Left ventricle myocardium inferior (tissue), 1 donor: ENCODE measurements at places on chromosomes 11 and 22. TPM values are rescaled to one million over a fixed set of nuclear protein-coding genes. Genes with fewer than 3 reads are reported as not detected.

DNA sequence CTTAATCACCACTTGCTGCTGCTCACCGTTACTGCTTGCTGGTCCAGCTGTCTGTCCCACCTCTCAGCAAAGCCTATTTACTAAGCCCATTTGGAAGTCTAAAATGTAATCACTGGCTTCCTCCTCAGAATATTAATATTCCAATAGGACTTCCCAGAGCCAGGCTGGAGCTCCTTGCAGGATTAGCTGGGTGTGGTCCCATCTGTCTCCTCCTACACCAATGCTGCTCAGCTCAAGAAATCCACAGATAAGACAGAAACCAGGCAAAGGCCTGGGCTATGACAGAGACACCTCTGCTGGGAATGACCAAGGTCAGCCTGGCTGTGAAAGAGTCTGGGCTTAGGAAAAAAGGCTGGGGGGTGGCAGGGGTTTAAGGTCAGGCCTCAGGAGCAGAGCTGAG lies 317.8 kb downstream of the BUD13 start:
- H3K4me3 ChIP-seq: no peak overlapping the region
- no peaks in the 10 kb centered on the region for H3K4me1 ChIP-seq
- H3K27me3 ChIP-seq: peaks cover 28% of the 10 kb centered on the region

The CCDC82 gene
- 15.9 TPM for total RNA-seq

DNA sequence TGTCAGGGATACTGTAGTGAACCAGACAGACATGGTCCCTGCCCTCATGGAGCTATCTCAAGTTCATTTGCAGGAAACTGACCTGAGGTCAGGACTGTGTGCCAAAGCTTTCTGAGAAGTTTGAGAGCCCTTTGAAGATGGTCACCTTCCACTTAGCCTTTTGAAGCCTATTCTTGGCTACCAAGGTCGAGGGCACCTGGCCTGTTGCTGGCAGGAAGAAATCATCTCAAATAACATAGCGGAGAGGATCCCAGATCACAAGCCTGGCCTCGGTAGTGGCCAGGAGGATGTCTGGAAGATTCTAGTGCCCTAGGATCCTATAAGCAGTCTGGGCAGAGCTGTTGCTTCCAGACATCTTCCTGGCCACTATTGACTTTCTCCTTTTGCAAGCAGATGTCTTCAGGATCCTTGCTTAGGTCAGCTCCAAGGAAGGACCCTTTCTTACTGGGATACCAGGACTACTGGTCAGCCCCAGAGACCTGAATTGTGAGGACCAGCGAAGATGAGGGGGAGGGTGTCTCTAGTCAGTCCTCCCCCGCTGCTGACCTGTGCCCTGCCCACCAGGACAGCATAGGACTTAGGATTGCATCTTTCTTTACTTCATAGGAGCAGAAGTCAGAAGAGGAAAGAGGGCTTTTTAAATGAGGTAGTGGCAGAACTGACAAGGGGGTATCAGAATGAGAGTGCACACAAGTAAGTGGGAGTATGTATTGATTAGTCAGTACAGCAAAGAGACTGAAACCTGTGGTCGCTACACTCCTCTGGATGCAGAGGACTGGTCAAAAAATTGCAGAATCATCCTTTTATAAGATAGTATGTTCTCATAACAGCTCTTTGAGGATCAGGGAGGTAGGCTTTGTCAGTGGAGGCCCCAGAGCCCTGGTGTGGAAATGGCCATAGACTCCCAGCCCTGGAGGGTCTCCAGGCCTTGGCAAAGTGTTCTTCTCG lies 94.8 kb downstream of the TEAD1 start:
- peaks cover 93% of the 10 kb centered on the region for H3K4me1 ChIP-seq
- H3K36me3 ChIP-seq: peaks cover 12% of the 10 kb centered on the region
- no peaks in the 10 kb centered on the region for H3K27me3 ChIP-seq
- no peak overlapping the region for H3K27ac ChIP-seq

DNA sequence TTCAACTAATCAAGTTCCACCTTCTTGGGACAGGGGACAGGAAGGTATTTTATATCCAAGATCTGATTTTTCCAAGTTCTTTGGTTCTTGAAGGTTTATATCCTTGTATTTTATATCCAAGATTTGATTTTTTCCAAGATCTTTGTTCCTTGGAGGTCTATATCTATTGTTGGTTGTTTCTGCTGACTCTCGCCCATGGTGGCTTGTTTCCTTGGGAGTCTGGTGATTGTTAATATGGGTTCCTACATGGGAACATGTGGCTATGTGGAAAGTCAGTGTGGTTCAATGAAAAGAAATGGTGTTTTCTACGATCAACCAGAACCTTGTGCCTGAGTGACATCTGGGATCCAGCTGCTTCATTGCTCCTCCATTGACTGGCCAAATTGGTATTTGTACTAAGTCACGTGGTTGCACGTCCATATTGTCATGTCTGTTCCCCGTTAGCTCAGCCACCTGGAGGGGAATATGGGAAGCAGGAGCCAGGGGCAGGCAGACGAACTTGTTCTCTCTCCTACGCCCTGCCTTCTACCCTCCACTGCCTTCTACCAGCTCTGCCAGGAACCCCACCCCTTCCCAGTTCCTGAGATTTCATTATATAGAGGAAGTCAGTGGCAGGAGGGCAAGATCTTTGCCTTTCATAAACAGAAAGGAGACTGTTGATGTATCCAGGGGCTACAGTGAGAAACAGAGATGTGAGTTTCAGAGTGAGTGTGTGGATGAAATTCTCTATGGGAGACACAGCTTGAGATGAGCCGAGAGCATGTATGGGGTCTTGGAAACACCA lies 11.1 kb upstream of the CSF2RB start:
- DNase-seq: no peak
- H3K4me1 ChIP-seq: no peaks in the 10 kb centered on the region
- no peaks in the 10 kb centered on the region for H3K36me3 ChIP-seq
- H3K4me3 ChIP-seq: no peak overlapping the region

The FOLR2 gene
- total RNA-seq: 20.9 TPM

DNA sequence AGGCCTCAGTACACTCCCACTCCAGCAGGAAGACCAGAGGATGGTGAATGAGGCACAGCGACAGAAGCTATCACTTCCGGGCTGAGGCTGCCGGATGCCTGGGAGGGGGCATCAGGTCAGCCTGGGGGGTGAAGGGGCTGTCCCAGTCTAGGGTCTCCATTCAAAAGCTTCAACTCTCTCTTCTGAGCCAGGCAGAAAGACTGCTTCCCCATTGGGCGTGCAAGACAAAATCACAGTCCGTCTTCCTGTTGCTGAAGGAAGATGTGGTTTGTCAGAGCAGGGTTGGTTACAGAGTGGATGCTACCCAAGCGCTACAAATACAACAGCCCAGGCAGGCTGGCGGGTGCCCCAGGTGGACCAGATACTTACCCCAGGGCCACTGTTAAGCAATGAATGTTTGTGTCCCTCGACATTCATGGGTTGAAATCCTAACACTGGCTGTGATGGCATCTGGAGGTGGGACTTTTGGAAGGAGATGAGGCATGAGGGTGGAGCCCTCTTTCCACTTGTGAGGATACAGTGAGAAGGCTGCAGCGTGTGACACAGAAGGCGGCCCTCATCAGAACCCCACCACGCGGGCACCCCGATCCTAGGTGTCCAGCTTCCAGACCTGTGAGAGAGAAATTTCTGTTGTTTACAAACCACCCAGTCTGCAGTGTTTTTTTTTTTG lies 12.0 kb downstream of the UPK3A start:
- no peaks in the 10 kb centered on the region for H3K4me1 ChIP-seq
- H3K27ac ChIP-seq: no peak overlapping the region
- no peak for DNase-seq
- no peaks in the 10 kb centered on the region for H3K27me3 ChIP-seq

The CARNS1 gene
- 14.5 TPM for total RNA-seq

- H3K36me3 ChIP-seq: no peaks in the 10 kb centered on the region
- H3K27ac ChIP-seq: no peak overlapping the region
- no peak overlapping the region for H3K4me3 ChIP-seq
Observed at GRCh38 chr11:61895046-61895717, 3.8 kb upstream of the FADS3 start.

DNA sequence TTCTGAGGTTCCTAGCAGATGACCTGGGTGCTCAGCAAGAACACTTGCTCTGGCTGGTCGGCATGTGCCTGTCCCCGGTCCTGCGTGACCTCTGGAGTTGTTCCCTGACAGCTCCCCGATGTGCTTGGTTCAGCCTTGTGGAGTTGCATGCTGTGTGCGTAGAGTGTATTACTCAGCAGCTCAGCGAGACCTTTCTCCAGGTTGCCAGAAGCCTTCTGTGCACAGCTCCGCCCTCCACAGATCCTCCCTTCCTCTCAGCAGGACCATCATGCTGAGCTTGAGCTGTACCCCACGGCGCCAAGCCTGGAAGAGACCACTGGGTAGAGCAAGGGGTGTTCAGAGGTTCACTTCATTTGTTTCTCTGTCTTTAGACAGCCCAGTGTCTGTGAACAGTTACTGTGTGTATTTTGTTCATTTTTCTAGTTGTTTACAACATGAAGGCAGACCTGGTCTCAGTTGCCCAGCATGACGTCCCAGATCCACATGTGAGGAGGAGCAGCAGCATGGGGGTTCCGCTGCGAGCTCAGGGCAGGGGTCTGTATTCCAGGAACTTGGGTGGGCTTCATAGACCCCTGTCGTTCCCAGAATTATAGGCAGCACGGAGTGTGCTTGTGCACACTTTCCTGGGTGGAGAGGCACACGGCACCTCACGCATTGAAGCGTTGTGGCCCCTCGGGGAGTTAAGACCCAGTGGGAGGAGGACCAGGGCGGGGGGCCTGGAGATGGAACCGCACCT lies 148.6 kb downstream of the IGLL1 start:
- DNase-seq: no peak
- no peak overlapping the region for H3K27ac ChIP-seq
- H3K36me3 ChIP-seq: no peaks in the 10 kb centered on the region
- peaks cover 5% of the 10 kb centered on the region for H3K4me1 ChIP-seq
- H3K27me3 ChIP-seq: peaks cover 35% of the 10 kb centered on the region

DNA sequence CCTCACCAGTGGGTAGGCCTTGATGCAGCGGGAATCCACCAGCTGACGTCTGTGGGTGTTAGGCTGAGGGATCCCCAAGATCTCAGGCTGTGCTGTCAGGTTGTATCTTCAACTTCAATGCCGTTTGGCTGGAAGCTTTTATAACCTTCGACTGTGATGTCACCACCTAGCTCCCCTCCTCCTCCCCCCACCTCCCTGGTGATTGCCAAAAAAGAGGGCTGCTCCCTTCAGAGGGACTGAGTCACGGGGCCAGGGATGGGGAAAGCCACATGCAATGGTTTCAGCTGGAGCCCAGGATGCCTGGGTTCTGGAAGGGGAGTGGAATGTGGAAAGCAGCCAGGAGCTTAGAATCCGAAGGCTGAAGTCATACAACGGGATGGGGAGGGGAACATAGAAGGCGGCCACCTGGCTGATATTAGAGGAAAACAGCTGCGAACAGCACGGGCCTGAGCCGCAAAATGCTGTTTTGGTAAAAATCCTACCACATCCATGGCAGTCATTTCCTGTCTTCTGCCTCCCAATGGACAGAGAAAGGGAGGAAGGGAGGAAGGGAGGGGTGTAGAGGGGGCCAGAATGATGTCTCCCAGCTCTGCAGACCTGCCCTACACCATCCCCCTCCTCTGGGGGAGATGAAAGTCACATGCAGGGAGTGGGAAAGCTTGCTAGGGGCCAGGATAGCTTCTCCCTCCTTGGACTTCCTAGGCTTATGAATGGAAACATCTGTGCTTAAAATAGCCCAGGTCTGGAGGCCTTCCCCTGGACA lies at the start of gene LRRN4CL:
Gene LRRN4CL (minus strand): TSS at position 110 of the 763 bp plus-strand sequence. CDS start 1,022 bp downstream, outside the sequence.
- H3K4me3 ChIP-seq: peak within 1 kb of the TSS; percentile 61
- peak within 1 kb of the TSS; percentile 79 for H3K27ac ChIP-seq
- peaks cover 6% of the 10 kb centered on the region for H3K27me3 ChIP-seq
- peaks cover 30% of the 10 kb centered on the region for H3K36me3 ChIP-seq
- H3K4me1 ChIP-seq: peaks cover 36% of the 10 kb centered on the region

- H3K27ac ChIP-seq: no peak overlapping the region
- H3K4me3 ChIP-seq: no peak overlapping the region
- H3K4me1 ChIP-seq: peaks cover 31% of the 10 kb centered on the region
- DNase-seq: no peak
Observed at GRCh38 chr11:95891423-95892170, 32.3 kb downstream of the MTMR2 start.

- peaks cover 97% of the 10 kb centered on the region for H3K4me1 ChIP-seq
- H3K36me3 ChIP-seq: no peaks in the 10 kb centered on the region
- peak overlapping the region; percentile 58 for H3K4me3 ChIP-seq
- H3K27ac ChIP-seq: peak overlapping the region; percentile 95
Observed at GRCh38 chr22:17921871-17922821, 102.2 kb downstream of the MICAL3 start.

The MS4A18 gene
- total RNA-seq: not detected

GRCh38 chr22:37193629-37194191 lies 5.7 kb upstream of the C1QTNF6 start:
- H3K4me1 ChIP-seq: peaks cover 55% of the 10 kb centered on the region
- H3K4me3 ChIP-seq: no peak overlapping the region

The MYO18B gene
- total RNA-seq: 163 TPM

The MICAL3 gene
- 92.5 TPM for total RNA-seq

DNA sequence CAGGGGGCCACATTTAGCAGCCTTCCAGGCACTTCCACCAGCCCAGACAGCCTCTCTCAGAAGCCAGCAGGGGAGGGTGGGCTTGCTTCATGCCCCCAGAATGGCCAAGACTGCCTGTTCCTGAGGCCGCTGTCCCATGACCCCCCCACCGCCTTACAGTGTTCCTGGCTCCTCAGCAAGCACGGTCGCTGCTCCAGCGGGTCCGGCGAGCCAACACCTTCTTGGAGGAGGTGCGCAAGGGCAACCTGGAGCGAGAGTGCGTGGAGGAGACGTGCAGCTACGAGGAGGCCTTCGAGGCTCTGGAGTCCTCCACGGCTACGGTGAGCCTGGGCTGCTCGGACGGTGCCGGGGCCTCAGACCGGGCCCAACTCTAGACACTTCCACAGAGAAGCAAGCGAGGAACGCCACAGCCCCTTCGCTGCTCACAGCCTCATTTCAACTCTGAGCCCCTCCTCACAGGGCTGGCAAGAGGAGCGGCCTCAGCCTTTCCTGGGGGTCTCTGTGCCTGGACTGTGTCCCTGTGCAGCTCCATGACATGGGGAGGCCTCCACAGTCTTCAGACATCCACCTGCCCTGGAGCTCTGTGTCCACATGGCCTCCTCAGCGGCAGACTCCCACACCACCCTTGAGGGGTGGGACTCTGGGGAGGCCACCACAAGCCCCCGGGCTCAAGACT lies 668 bp downstream of the F2 start:
- no peaks in the 10 kb centered on the region for H3K36me3 ChIP-seq
- H3K4me3 ChIP-seq: no peak overlapping the region
- no peak for DNase-seq
- H3K27ac ChIP-seq: no peak overlapping the region

DNA sequence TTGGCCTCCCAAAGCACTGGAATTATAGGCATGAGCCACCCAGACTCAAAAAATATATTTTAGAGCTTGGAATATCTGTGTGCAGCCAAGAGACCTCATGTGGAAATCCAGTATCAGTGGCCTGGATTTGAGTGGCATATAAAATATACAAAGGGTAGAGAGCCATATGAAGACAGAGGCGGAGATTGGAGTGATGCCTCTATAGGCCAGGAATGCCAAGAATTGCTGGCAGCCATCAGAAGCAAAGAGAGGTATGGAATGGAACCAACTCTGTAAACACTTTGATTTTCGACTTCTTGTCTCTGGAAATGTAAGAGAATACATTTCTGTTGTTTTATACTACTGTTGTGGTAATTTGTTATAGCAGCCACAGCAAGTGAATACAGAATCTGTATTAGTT lies 123.0 kb downstream of the PLEKHA7 start:
- DNase-seq: no peak
- no peaks in the 10 kb centered on the region for H3K36me3 ChIP-seq
- no peak overlapping the region for H3K27ac ChIP-seq
- H3K27me3 ChIP-seq: no peaks in the 10 kb centered on the region
